Cardiac fibroblast (primary cell): ENCODE measurements at places on chromosomes 2 and 18.

GRCh38 chr2:54956111-54956627, 94.1 kb downstream of the RTN4 start:
- no peak for DNase-seq

DNA sequence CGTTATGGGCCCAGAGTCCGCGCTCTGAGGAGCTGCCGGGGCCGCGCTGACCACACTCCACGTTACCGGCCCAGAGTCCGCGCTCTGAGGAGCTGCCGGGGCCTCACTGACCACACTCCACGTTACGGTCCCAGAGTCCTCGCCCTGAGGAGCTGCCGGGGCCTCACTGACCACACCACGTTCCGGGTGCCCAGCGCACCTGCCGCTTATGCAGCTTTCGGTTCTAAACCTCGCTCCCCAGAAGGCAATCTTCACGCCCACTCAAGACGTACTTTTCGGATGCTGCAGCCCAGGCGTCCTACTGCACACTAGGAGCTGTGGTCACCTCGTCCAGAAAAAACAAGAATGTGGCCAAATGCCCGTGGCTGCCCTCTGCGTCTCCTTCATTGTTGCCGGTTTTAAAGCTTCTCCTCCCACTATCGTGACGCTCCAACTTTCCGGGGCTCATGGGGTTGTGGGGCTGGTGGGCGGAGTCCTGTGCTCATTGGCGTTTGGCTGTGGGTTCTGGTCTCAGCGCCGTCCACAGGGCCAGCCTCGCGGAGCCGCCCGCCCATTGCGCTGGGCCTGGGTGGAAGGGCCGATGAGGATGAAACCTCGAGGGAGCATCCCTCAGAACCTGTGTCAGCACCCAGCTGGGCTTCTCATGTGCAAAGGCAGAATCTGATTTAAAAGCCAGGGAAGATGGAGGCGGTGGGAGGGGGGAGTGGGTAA, 11.9 kb downstream of the KCNG2 start:
- no peak for DNase-seq

DNA sequence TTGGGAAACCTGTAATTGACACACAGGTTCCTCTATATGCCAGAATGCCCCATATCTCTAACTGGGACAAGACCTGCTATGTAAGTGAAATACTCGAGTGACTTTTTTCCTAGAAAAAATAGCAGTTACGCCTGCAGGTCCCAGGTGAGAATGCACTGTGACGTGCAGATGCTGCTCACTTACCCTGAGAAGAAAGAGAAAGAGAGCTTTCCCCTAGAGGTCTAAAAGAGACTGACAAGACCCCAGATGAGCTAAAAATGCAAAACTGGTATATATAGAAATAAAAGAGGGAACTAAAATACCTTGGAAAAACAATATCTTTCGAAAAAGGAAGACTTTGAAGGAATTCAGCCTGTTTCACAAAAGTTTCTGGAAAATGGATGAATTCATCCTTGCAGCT, 383.0 kb upstream of the DCC start:
- no peak for DNase-seq

GRCh38 chr2:157036726-157037125, 220.8 kb upstream of the GALNT5 start:
- no peak for DNase-seq

GRCh38 chr18:3071676-3072075, 58.7 kb upstream of the LPIN2 start:
- DNase-seq = no peak

DNA sequence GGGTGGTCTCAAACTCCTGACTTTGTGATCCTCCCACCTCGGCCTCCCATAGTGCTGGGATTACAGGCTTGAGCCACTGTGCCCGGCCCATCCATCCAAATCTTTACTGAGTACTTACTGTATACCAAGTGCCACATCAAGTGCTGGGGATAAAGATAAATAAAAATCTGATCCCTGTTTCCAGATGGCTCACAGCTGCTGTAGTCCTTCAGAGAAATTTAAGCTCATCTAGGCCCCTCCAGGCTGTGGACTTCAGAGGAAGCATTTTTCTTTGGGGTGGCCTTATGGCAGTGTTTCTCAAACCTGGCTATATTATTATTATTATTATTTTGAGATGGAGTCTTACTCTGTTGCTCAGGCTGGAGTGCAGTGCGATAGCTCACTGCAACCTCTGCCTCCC, 33.7 kb upstream of the GTF2A1L start:
- no peak for DNase-seq

- peak; percentile 41 for DNase-seq
These were observed 42.9 kb upstream of the CABYR start for GRCh38 chr18:24095976-24096375.

DNA sequence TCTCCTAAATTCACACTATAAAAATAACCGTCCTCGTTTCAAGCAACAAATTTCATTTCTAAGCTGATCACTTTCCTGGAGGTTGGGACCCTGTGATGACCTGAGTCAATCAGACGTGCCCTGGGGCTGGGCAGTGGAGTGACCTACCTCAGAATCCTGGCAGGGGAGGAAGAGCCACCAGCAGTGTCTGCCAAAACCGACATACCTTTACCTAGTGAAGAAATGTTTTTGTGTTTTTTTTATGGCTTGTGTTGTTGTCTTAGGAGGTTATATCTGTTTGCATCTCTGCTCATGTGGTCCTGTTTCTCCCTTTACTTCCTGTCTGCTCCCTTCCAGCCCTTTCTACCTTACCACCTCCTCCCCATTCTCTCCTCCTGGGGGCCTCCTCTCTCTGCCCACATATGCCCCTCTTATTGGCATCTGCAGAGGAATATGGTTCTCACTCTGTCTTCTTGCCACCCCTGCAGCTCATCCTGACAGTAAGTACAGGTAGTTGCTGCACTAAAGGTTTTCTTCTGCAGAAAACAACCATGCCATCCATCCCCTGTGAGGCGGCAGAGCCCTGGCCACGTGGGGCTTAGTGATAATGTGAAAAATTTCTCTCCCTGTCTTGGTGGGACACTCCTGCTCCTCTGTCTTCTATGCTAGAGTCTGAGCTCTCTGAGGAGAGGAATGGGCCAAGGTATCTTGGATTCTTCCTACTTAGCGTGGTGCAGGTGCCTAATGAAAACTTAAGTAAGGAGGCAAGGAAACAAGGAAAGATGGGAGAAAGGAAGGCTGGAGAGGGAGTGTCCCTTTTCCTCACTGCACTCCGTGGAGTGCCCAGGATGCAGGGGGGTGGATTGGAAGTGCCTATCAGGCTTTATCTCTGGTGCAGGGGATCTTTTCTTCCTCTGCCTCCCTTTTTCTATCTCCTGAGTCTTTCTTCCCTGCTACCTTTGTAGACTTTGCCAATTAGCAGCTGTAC, 15.4 kb downstream of the ACOXL start:
- no peak for DNase-seq

DNA sequence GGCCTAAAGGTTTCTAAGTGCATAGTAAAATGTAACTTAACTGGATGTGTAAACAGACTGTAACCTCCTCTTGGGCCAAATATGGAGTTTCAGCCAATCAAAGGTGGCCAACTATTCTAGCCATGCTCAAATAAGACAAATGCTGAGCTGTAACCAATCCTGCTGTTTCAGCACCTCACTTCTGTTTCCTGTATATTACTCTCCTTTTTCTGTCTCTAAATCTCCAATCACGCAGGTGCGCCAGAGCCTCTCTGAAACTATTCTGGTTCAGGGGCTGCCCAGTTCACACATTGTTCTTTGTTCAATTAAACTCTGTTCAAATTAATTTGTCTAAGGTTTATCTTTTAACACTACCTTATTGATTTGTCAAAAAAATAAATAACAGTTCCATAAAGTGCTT, 532.7 kb upstream of the DCC start:
- no peak for DNase-seq

- no peak for DNase-seq
These were observed 28.2 kb upstream of the ATG16L1 start for GRCh38 chr2:233223059-233223894.

GRCh38 chr2:102114290-102114721, 28.2 kb upstream of the IL1R1 start:
- DNase-seq = peak; percentile 93

DNA sequence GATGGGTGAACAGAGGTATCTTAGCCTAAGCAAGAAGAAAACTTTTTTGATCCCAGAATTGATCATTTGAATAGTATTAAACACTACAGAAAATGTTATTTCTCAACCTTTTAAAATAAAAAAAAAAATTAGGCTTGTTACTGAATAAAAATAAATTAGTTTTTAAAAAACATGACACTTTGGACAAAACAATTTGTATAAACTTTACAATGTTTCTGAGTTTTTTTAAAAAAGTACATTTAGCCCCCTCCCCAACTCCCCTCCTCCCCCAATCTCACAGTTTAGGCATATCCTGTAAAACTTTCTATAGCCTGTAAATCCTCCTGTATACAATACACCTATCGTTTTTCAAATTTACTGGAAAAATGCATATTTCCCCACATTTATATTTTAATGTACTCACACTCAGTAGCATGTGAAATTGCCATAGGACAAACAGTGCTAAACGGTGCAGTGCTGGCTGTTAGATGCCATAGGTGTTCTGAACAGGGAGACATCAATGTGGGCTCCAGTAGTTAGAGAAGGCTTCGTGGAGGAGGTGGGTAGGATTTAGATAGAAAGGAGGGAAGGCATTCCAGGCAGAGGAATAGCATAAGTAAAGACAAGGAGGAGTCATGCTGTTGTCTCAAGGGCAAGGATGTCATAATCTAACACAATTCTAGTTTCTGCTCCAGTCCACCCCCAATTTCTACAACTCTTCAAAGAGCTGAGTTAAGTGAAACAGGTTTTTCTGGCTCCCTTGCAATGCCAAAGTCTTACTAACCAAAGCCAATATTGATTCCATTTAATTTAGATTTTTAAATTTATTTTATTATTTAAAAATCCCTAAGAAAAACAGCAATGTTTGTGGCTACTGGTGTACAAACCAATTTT, 50.9 kb downstream of the SP3 start:
- no peak for DNase-seq

DNA sequence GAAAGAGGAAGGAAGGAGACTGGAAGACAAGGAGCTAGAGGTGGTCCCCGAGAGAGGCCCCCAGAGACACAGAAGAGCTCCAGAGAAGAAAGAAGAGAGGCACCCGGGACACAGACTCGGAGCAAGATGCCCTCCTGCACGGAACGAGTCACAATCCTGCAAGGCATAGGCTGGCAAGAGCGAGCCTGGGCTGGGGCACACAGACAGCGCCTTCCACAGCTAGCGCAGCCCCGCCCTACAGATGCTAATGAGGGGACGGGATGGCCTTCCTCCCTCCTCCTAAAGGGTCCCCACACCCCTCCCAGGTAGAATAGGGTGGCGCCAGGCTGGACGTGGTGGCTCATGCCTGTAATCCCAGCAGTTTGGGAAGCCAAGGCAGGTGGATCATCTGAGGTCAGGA, 19.8 kb upstream of the GPR17 start:
- no peak for DNase-seq

- no peak for DNase-seq
These were observed 53.3 kb upstream of the NFU1 start for GRCh38 chr2:69490486-69490885.

DNA sequence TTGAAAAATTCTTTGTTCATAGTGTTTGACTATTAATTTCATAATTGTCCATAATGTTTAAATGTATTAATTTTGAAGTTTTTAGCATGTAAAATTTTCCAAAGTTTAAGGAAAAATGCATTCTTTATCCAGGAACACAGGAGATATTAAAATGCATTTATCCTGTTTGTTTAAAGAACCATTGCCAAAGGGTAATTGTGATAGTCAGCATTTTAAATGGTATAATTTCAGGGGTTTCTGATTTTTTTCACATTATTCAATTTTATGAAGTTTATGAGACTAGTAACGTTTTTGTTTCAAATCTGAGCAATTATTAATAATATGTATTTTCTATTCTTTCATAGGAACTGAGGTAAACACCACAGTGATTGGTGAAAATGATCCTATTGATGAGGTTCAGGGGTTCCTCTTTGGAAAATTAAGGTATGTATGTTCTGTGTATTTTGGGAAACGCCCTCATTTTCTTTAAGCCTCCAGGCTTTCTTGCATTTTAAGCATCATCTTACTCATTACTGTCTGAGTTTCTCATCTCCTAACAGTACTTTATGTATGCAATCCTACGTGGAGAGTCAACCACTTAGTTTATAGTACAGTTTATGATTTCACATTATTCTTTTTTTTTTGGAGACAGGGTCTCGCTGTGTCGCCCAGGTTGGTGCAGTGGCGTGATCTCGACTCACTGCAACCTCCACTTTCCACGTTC, 25.1 kb downstream of the UGGT1 start:
- no peak for DNase-seq

DNA sequence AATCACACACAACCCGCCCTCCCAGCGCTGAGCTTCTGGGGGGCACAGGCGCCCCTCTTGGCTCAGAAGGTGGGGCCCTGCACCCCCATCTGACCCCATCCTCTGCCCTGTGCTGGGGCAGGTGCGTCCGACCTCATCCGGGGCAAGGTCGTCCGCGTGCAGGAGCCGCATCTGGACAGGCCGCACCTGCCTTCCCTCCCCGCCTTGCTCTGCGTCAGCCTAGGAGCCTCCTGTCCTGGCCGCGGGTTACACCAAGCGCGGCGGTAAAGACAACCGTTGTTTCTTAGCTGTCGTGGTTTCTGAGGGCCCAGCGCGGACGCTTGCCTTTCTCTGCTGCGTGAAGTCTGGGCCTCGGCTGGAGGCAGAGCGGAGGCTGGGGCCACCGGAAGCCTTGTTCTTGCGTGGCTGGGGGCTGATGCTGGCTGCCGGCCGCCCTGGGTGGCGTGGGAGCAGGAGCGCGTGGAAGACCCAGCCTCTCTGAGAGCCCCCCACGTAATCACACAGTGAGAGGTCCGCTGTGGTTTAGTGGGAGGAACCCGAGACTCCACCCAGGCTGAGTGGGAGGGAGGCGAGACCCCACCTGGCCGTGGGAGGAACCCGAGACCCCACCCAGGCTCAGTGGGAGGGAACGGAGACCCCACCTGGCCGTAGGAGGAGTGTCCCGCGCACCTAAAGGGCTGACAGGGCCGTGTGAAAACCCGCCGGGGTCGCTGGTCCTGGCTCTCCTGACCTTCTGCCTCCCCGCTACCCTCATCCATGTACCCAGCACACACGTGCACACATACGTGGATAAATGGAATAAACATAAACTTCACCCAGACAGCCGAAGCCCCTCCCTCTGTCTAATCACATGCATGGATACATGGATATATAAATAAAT, 51.8 kb downstream of the KCNG2 start:
- DNase-seq = no peak

DNA sequence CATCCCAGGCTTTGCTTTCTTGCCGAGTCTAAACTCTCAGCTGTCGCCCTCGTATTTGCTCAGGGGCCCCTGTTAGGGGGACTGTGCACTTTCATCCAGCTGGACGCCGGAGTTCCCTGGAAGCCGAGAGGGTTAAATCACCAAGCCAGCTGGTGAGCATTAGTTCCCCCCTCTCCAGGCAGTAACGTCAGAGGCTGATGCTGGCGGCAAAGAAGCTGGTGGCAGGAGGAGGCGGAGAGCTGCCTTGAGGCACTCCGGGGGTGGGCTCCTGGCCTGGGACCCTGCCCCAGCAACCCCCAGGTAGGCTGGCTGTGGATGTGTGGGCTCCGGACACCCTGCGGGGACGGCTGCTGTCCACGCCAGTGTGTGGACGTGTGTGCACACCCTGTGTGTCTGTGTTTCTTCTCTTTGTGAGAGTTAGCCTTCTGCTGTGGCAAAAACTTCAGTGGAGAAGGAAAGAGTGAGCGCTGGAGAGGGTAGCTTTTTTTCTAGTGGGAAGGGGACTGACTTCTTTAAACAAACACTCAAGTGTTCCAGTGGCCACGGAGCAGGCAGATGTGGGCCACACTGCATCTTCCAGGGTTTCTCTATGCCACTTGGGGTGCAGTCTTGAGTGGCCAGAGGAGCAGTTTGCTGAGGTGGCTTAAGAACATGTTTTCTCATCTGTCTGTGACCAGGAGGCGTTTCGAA, 84.7 kb downstream of the GLI2 start:
- DNase-seq = peak; percentile 61

- DNase-seq = peak; percentile 5
These were observed 65.2 kb downstream of the CMPK2 start for GRCh38 chr2:6800553-6800952.

- no peak for DNase-seq
These were observed 36.8 kb downstream of the COL4A4 start for GRCh38 chr2:227127201-227127600.
